ENCODE measurements at places on chromosomes 12 and 14. TPM values are rescaled to one million over a fixed set of nuclear protein-coding genes. Genes with fewer than 3 reads are reported as not detected.

The KHNYN gene
- 24.4 TPM for polyA plus RNA-seq

The TBX5 gene
- polyA plus RNA-seq, result 1.2 TPM

The KMT2D gene
- 13.2 TPM for polyA plus RNA-seq

The MYH7 gene
- polyA plus RNA-seq, result 0.12 TPM

The MANSC4 gene
- polyA plus RNA-seq, result not detected

All from esophagus (tissue), 2 donors.